ENCODE measurements at places on chromosomes 3 and 15. TPM values are rescaled to one million over a fixed set of nuclear protein-coding genes. Genes with fewer than 3 reads are reported as not detected.

DNA sequence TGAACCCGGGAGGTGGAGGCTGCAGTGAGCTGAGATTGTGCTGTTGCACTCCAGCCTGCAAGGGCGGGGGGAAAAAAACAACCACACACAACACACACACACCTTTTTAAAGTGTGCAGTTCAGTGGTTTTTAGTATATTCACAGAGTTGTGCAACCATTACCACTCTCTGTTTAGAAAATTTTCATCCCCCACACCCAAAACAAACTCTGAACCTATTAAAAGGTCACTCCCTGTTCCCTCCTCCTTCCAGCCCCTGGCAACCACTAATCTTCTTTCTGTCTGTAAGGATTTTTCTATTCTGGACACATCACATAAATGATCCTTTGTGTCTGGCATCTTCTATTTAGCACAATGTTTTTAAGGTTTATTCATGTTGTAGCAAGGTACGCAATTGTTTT lies 159.1 kb downstream of the ATG7 start:
- no peak for DNase-seq

DNA sequence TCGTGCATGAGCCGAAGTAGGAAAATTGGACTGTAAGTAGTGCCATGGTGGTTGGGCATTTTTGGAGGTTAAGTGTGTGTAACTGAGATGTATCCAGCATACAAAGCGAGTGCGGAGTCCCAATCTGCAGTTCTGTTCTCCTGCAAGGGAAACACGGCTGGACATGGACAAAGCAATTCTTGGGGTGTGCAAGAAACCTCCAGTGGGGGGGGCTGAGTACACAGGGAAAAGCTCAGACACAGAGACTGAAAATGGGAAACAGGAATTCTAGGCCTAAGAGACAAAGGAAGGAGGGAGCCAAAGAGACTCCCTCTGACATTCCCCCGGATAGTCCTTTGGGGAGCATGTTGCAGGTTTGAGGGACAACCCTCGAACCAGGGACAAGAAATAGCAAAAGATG lies 83.2 kb upstream of the PLSCR4 start:
- DNase-seq, result no peak

- DNase-seq, result no peak
Observed at GRCh38 chr15:39400821-39401550, 179.9 kb upstream of the THBS1 start.

Gene GNAT1
- not detected for total RNA-seq

Gene RBMS3
- 48.8 TPM for total RNA-seq

GRCh38 chr3:112925969-112926368 lies 48.9 kb downstream of the CD200R1 start:
- DNase-seq, result no peak

DNA sequence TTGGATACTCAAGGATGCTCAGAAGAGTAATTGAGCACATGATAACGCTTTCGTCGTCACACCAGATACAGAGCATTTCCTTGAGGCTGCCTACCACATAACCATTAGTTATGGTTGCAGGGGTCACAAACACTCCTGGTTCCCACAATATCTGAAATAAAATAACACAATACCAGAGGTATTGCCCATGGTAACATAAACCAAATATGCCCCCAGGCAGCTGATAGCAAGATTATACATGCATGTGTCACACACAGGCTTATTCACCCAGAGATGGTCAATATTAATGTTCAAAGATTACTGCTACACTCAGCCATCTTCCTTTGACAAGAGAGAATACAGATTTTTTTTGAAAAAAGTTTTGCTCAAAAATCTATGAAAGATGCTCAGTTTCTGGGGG lies 7.3 kb downstream of the RPL39L start:
- DNase-seq, result no peak

Gene SLC9C1
- total RNA-seq, result 1.2 TPM

GRCh38 chr15:77506311-77507142 lies 85.8 kb downstream of the HMG20A start:
- peak; percentile 90 for DNase-seq

GRCh38 chr15:91857772-91858171 lies 4.3 kb downstream of the SLCO3A1 start:
- DNase-seq, result no peak

DNA sequence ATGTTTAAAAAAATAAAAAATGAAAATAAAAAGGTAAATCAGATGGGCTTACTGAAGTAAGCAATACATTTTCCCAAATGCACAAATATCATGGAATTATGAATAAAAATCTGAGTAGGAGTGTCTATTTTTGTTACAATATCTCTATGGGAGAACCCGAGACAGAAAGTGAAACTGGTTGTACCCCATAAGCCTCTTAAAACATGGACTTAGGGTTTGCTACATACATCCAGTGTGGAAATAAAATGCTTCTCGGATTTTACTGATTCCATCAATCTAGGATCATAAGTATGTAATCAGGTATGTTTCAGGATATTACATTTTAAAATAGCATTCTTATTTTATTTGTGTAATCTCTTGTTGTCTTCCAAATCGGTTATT lies 177.8 kb upstream of the CDIN1 start:
- no peak for DNase-seq

GRCh38 chr3:157916672-157917071 lies 189.5 kb downstream of the SHOX2 start:
- DNase-seq, result no peak

GRCh38 chr3:58323529-58324390 lies 8.9 kb upstream of the PXK start:
- DNase-seq, result no peak

Gene NEK4
- 27.9 TPM for total RNA-seq

Gene TCTA
- total RNA-seq, result 76.7 TPM

- no peak for DNase-seq
Observed at GRCh38 chr15:85154061-85154460, 172.4 kb downstream of the PDE8A start.

Gene CRTAP
- total RNA-seq, result 192 TPM

Gene CPN2
- total RNA-seq, result 0.72 TPM

DNA sequence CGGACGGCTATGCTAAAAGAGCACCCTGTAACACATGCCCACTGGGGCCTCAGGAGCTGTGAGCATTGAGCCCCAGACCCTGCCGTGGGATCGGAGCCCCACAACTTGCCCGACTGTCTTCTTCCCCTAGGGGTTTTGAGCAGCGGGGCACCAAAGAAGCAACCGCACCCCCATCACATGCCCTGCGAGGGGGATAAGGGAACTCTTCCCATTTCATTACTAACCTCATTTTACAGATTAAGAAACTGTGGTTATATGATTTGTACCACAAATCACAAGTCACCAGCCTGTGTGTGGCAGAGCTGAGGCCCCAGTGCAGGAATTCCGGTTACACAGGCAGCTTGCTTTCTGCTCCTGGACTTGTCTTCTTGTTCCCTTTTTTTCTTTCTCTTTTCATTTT lies 86.2 kb downstream of the CD47 start:
- DNase-seq, result no peak

Gene ALDH1L1
- 60.0 TPM for total RNA-seq
